ENCODE measurements at places on chromosomes 16 and 17.

DNA sequence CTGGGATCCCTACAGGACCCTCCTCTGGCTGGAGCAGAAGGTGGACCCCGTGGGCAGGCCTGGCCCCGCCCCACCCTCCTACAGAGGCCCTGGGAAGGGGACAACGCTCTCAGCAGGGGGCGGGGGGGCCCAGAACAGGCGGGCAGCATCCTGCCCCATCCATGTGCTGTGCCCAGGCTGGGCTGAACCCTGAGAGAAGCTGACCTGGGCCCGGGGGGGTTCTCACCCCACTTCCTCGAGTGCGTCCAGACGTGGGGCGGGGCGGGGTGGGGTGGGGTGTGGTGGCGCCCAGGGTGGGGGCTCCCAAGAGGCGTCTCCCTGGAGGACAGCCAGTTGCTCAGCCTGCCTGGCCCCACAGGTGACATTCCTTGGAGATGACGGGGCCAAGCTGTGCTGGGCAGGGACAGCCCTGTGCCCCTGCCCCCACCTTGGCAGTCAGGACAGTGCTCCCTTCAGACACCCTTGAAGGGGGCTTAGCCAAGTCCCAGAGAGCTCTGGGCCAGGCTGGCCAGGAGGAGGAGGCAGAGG is 390 bp upstream of the UNC13D start:
- peak; percentile 74 for DNase-seq

DNA sequence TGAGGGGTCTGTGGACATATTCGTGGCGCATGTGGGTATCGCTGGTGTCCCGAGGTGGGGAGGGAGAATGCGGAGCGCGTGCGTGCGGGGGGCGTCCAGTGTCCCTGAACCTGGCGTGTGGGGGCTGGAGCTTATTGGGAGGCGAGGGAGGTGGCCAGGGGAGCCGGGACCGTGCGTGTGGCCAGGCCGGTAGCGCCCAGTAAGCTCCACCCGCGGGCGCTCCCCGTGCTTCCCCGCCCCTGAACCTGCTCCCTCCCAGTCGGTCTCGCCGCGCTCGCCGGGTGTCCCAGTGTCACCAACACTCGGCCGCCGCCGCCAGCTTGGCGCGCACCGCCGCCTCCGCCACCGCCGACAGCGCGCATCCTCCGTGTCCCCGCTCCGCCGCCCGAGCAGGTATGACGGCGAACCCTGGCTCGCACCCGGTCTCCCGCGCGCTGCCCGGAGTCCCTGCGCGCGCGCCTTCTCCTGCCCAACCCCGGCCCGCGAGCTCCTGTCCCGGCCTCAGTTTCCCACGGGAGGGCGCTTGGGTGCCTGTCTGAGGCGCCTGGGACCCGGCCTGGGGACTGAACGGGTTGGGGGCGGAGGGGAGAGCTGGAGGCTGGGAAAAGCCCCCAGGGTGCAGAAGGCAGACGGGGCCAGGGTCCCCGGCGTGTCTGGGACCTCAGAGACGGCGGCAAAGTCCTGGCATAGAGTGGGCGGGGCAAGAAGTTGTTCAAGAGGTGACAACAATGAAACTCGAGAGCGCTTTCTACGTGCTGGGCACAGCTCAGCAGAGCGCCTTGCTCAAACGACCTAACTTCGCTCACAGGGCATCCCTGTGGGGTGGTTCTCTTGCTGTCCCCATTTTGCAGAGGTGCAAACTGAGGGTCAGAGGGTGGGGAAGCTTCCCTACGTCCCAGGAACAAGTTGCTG is at the start of gene SCNN1B:
TSS of gene SCNN1B (plus strand) at position 258 of the 912 bp plus-strand sequence. CDS start 46,298 bp downstream, outside the sequence.
- DNase-seq = peak; percentile 63

- no peak for DNase-seq
Measured at GRCh38 chr16:3014971-3015370, 2.2 kb downstream of the CLDN9 start.

DNA sequence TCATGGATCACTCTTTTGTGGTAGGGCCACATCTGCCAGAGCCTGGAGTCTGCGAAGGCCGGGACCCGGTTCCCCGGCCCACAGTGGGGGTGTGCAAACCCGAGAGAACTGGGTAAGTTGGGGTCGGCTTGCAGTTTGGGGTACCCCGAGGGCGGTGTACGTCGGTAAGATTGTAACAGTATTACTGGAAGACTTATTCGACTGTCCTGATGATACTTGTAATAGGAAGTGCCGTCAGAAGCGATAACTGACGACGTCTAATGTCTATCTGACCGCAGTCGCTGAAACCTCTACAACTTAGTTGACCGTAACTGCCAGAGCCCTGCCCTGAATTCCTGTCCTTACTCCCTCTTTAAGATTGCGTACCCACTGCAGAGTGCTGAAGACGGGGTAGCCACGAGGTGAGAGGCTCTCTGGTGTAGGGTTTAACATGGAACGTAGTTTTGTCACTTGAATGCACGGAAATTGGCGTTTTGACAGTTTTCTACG is 24.0 kb downstream of the TRPV2 start:
- DNase-seq = no peak

DNA sequence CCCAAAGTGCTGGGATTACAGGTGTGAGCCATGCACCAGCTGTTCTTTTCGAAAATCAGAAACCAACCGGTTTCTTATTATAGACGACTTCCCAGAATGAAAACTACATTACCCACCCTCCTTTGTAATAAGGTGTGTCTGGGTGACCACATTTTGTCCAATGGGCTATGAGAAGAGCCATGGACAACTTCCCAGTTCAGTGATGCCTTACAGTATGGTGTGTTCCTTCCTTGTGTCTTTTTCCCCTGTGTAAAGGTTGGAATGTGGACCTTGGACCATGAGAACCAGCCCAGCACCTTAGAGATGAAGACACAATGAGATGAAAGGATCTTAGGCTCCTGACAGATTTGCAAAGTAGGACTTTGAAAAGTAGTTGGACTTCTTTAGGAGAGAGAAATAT is 85.0 kb upstream of the ATF7IP2 start:
- DNase-seq = peak; percentile 28

DNA sequence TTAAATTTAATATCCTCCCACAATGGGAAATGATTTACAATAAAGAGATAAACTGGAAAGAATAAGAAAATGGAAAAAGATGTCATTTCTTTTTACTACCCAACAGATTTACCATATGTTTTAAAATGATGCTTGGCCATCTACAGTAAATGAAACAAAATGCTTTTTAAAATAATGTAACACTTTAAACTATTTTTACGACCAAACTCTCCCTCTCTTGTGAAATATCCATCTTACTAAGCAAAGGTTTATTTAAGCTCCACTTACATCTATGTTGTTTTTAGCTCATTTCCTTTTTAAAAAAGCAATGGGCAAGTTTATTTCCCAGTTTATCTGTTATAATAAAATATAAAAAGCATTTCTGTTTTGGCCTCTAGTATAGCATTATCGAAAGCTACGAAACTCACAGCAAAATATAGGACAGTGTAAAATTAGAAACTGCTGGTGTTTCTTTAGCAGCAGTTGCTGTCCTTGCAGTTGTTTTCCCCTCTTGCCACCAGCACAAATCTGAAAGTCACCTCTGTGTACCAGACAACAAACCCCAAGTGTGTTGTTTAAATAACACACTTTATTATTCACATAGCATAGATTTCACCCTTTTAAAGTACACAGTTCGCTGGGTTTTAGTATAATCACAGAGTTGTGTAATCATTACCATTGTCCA is 195.1 kb downstream of the CDRT15L2 start:
- DNase-seq = no peak

DNA sequence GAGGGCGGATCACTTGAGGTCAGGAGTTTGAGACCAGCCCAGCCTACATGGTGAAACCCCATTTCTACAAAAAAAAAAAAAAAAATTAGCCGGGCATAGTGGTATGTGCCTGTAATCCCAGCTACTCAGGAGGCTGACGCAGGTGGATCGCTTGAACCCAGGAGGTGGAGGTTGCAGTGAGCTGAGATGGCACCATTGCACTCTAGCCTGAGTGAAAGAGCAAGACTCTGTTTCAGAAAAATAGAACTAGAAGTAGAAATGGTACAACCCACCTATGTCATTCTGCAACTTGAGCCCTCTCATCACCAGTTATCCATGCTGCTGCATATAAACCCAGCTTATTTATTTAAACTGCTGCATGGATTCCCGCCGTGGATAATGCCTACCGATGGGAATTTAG is 1.6 kb downstream of the SCNN1B start:
- no peak for DNase-seq

- DNase-seq = no peak
Measured at GRCh38 chr17:3032258-3033247, 30.9 kb downstream of the OR1D5 start.

- DNase-seq = peak; percentile 98
Measured at GRCh38 chr16:807347-808084, 7.0 kb upstream of the GNG13 start.

DNA sequence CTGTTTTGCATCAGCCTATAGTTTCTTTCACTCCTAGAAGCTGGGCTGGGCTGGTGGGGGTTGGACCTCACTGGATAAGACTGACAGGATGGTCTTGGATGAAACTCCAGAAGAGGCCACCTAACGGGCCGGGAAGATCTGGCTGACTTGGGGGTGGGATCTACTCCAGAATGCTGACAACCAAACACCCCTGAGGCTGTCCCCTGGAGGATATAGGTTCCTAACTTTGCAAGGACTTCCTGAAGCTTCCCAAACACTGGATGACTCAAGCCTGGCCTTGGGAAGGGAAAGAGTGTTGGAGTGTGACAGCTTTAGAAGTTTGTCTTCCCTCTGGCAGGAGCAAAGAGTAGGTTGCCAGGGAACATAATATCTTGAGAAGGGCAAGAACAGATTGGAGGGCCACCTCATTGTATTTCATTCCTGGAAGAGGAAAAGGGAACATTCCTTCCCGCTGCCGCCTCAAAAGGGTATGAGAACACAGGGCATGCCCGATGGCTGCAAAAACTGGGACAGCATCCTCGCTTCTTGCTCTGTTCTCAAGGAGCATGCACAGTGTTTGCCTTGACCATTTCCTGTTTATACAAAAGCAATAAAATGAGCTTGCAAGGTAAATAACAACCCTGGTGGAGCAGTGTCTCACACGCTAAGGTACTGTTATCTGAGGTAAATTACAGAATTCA is 6.8 kb upstream of the CYB5B start:
- DNase-seq = peak; percentile 32

Measured in iPS-NIHi11 (cell line).